ENCODE measurements at places on chromosomes 3 and 15. TPM values are rescaled to one million over a fixed set of nuclear protein-coding genes. Genes with fewer than 3 reads are reported as not detected.

The ZBED2 gene
- 0.37 TPM for polyA plus RNA-seq

The CLDN18 gene
- polyA plus RNA-seq: 3.7 TPM

The EPB42 gene
- 1.1 TPM for polyA plus RNA-seq

The GOLGA6L7 gene
- 1.1 TPM for polyA plus RNA-seq

The GOLGA6L4 gene
- polyA plus RNA-seq: 25.2 TPM

The RARRES1 gene
- 12.0 TPM for polyA plus RNA-seq

The ZDHHC19 gene
- 0.32 TPM for polyA plus RNA-seq

The MRPS11 gene
- polyA plus RNA-seq: 47.9 TPM

- DNase-seq: peak; percentile 56
Observed at GRCh38 chr3:120678331-120678947, 3.6 kb downstream of the HGD start.

- peak; percentile 64 for DNase-seq
Observed at GRCh38 chr3:27368831-27369607, at the start of gene NEK10. TSS of gene NEK10 (minus strand) at chr3:27369383. CDS start at chr3:27352882, 16,501 bp downstream.

GRCh38 chr3:157078811-157079185 lies 81.1 kb downstream of the CCNL1 start:
- DNase-seq: no peak

- no peak for DNase-seq
Observed at GRCh38 chr3:113570158-113570557, 37.8 kb downstream of the SIDT1 start.

DNA sequence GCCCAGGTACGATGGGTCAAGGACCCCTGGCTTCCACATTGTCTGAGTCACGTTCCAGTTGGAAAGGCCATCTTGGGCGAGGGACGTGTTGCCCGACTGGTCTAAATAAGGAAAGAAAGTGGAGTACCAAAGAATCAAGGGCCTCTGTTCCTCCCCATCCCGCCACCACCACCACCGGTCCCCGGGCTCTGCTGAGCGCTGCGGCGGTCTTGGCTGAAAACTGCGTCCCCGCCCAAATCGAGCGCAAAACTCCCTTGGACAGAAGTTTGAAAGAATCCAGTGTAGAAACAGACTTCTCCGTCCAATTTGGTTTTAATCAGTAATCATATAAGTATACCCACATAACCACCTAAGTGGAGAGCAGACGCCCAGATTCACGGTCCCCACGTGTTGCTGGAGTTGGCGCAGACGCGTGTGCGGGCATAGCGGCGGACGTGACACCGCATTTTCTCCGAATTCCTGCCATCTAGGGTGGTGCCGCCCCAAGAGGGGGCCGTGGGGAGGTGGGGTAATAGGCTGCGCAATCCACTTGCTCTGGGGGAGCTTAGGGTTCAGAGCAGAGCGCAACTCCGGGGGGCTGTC lies 243.8 kb upstream of the TOPAZ1 start:
- DNase-seq: no peak

DNA sequence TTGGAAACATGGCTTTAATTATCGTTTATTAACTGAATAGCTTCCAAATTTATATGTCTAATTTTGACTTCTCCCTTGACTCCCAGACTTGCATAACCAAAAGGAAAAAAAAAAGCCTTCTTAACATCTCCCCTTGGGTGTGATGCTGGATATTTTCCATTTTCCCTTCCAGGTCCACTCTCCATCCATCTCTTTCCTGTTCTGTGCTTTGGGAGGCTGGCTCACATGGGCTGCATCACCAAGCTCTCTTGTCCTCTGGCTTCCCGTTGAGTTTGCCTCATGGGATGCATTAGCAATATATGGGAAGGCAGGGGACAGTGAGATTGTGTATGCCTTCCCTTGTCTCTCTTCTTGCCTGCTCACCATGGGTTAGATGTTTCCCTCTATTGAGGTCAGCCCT lies 77.8 kb upstream of the FAM98B start:
- DNase-seq: no peak

DNA sequence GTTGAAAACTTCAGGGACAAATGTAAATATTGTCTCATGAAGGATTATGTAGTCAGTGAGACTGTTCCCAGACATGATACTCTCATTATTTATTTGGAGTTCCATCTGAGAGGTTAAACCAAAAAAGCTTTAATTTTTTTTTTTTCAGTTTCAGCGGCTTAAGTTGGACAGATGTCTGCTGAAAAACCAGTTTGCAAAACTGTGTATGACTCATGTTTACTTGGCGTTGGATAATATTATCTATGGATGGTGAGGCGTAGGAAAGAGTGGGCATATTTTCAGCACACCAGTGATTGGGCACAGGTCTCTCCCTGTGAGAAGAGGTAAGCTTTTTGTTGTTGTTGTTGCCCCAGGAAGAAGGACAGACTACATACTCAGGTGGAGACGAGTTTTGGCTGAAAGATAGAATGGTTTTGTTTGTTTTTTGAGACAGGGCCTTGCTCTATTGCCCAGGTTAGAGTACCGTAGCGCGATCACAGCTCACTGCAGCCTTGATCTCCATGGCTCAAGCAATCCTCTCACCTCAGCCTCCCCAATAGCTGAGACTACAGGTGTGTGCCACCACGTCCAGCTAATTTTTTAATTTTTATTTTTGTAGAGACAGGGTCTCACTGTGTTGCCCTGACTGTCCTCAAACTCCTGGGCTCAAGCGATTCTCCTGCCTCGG lies 16.4 kb upstream of the ANXA2 start:
- DNase-seq: no peak

DNA sequence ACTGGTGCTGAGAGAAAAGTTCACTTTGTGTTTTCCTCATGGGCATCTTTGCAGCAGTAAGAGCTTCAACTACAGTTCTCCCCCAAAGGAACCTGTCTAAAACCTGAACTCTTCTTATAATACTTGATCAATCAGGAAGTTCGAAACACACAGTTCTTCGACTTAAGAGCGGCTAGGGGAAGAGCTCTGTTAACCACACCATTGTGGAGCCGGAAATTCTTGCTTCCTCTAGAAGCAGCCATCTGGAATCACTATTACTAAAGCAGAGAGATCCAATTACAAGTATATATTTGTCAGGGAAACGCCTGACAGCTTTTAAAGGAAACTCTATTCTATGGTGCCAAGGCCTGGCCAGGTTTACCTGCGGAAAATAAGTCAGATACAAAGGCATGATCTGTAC lies 337.3 kb upstream of the CBLB start:
- peak; percentile 55 for DNase-seq

- no peak for DNase-seq
Observed at GRCh38 chr3:124669470-124669869, 60.8 kb upstream of the UMPS start.

DNA sequence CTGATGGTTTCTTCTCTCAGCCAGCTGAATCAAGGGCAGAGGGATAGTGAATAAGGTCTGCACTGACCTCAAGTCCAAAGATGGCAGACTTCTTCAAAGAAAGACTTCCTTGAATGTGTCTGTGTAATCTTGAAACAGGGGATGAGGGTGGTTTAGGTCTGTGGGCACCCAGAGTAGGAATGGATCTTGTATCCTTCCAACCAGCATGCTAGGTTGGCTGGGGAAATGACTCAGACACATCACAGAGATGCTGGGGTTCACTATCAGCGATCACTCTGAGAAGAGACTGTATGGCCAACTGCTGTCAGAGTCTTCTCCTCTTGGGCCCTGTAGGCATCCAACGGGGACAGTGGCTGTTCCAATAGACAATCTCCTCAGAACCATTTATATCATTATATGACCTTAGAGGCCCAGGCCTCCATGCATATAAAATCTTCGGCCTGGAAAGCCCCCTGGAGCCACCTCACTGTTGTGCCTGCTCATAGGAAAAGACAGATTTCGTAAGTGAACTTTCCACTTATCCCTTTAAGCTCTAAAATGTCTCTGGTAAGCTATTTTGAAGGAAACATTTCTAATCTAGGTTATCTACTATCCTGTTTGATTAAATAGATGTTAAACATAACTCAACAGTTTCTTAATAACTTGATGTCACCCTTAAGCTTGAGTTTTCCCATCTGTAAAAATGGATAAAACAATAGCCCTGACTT lies 58.5 kb downstream of the TIPARP start:
- no peak for DNase-seq

DNA sequence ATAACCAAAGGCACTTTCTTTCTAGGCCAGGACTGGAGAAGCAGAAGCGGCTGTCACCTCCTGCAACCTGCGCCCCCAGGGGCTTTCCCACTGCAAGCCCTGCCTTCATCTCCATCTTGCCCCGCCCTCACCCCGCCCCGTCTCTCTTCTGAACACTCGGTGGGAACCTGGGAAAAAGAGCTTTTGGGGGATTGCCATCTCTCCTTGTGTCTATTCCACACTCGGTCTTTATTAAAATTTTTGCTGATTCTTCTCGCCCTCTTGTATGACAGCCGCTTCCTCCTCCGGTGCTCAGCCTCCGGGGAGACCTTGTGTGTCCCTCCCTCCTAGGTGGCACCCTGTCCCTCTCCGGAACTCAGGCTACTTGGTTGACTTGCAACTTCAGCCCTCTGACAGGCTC lies 41.9 kb upstream of the SPESP1 start:
- no peak for DNase-seq

All from left renal cortex interstitium (tissue), 4 donors.